ENCODE measurements at places on chromosomes 5 and 9.
A peak's percentile ranks its signal among the peaks of the same experiment; 100 is the strongest.

GRCh38 chr9:134127616-134128015, 8.3 kb upstream of the WDR5 start:
- no peak for DNase-seq

- DNase-seq: no peak
Observed at GRCh38 chr9:97405551-97405950, 6.3 kb upstream of the TDRD7 start.

DNA sequence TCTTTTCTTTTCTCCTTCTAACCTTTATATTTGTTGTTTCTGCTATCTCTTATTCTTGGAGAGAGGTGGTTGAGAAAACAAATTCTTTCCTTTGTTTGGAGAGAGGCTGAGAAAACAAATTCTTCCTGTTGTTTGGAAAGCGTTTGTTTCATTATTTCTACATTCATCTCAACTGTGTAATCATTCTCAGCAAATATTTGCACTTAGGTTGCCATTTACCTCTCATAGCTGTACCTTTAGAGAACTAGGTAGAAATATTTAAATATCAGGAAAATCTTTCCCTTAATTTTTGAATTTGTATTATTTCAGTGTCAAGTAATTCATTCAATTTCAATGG, 1824.4 kb upstream of the CDH9 start:
- no peak for DNase-seq

GRCh38 chr5:145854651-145855258, 18.1 kb downstream of the GRXCR2 start:
- peak; percentile 59 for DNase-seq

GRCh38 chr5:160382346-160382745, 11.9 kb upstream of the C1QTNF2 start:
- DNase-seq: no peak

GRCh38 chr9:33914887-33915628, 98.1 kb downstream of the UBE2R2 start:
- DNase-seq: no peak

GRCh38 chr9:71796100-71796767, 27.9 kb upstream of the CEMIP2 start:
- no peak for DNase-seq

GRCh38 chr5:137095597-137095996, 403.5 kb downstream of the SPOCK1 start:
- DNase-seq: no peak

- DNase-seq: peak; percentile 6
Observed at GRCh38 chr9:126326228-126327005, at the start of gene MVB12B. MVB12B (plus strand) TSS chr9:126326829; CDS start chr9:126326930, 101 bp downstream.

- no peak for DNase-seq
Observed at GRCh38 chr5:113245427-113246225, 189.2 kb downstream of the TSSK1B start.

DNA sequence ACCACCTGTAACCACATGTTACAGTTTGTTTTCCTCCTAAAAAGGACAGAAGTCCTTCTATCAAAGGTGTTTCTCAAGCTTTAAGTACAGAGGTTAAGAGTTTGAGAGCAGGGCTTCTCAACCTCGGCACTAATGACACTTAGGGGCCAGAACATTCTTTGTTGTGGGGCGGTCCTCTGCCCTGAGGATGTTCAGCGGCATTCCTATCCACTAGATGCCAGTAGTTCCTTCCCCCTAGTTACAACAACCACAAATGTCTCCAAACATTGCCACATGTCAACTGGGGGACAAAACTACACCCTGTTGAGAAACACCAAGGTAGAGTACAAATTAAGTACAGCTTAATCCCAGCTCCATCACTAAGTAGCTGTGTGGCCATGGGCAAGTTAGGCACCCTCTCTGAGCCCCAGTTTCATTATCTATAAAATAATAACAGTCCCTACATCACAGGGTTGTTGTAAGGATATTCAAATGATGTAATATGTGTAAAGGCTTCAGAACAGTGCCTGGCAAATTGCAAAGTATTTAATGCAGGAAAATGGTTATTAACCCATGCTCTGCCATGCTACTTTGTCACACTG, 44.6 kb downstream of the PIP5K1B start:
- no peak for DNase-seq

DNA sequence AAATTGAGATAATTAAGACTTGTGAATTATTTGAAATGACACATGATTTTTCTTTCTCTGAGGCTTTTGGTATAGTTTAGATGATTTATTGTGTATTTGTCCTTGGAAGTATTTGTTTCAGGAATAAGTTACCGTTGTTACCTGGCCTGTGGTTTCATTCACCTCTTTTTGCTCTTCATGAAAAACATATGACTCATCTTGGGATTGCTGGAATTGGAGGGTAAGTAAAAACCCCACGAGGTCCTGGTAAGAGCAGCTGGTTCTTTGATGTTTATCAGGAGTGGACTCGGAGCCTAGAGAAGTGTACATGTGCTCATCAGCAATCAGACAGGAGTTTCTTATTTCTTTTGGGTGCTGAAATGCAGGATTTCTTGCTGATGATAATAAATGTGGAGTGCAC, 275.3 kb downstream of the PSAT1 start:
- no peak for DNase-seq

DNA sequence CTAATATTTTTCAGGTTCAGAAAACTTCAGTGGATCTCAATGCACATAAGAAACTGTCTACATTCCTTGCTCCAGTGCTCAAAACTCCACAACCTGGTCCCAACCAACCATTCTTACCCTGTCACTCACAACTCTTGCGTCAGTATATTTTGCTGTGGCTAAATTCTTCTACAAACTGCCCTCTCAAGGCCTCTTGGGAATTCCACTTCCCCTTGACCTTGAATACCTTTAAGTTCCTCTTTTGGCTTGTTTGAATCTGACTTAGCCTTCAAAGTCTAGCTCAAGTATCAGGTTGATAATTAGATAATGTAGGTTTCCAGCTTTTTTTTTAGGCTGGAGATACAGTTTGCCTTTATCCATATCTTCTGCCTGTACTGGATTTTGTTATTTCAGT, 128.3 kb downstream of the SLF1 start:
- no peak for DNase-seq

GRCh38 chr5:37665889-37666288, 174.0 kb downstream of the GDNF start:
- DNase-seq: peak; percentile 43

GRCh38 chr5:57549566-57549965, 67.0 kb upstream of the ACTBL2 start:
- DNase-seq: no peak

DNA sequence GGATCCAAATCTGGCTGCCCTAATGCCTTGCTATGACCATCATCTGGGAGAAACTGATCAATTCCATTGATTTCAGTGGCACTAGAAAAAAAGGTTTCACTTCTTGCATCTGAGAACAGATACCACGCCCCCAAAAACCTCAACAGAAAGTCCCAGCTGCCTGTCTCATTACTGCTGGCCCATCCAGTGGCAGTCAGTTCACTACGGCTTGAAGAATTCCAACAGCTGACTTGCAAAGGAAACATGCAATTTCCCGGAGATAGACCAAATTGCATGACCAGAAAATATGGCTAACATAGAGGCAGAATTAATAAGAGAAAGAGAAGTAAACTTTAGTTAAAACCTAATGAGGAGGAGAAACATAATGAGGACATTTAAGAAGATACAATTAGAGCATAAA, 48.6 kb downstream of the UGCG start:
- peak; percentile 54 for DNase-seq

DNA sequence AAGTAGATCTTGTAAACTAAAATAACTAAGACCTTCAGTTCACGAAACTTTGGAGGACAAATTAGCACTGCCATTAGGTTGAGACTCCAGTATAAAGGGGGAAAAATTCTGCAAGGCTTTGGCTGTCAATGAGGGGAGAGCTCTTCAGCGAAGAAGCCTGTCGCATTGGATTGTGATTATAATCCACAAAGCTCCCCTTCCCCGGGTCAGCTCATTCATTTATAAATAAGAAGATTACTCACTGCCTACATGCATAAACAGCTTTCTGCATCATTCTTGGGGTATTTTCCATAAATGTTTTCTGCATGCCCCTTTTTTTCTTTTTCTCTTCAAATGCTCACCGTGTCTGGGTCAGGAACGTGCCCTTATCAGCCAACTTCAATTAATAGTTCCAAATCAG, 196.7 kb downstream of the EBF1 start:
- DNase-seq: no peak

- peak; percentile 62 for DNase-seq
Observed at GRCh38 chr5:41869151-41869723, 988 bp downstream of the OXCT1 start.

- no peak for DNase-seq
Observed at GRCh38 chr9:114981063-114981462, 50.7 kb upstream of the TNFSF8 start.

GRCh38 chr5:30069441-30070263, 1123.8 kb upstream of the CDH6 start:
- no peak for DNase-seq

GRCh38 chr5:151284392-151284967, 19.1 kb downstream of the SLC36A3 start:
- DNase-seq: no peak

DNA sequence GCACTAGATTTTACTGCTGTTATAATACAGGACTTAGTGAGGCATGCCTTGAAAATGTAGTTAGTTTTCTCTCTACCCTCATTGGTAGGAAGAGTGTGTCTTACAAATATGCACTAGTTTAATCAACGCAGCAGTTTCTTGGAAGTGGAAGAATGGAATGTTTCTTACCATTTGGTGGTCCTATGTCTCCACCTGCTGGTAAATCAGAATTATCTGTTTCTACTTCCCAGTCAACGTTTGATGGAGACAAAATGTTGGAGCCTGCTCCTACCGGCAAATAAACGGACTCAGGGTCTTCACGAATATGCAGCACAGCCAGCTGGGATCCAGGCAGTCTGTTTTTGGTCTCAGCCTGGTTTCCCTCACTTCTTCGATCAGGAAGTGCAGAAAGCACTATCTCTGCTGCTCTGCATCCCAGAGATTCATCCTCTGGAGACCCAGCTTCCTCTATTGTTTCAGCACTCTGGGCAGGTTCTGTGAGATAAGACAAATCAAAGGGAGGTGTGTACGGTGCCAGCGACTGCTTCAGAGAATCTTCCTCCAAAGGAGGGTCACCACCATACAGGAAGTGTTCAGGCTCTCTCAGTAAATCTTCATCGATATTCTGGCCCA, 59.5 kb upstream of the PCA3 start:
- DNase-seq: peak; percentile 91

DNA sequence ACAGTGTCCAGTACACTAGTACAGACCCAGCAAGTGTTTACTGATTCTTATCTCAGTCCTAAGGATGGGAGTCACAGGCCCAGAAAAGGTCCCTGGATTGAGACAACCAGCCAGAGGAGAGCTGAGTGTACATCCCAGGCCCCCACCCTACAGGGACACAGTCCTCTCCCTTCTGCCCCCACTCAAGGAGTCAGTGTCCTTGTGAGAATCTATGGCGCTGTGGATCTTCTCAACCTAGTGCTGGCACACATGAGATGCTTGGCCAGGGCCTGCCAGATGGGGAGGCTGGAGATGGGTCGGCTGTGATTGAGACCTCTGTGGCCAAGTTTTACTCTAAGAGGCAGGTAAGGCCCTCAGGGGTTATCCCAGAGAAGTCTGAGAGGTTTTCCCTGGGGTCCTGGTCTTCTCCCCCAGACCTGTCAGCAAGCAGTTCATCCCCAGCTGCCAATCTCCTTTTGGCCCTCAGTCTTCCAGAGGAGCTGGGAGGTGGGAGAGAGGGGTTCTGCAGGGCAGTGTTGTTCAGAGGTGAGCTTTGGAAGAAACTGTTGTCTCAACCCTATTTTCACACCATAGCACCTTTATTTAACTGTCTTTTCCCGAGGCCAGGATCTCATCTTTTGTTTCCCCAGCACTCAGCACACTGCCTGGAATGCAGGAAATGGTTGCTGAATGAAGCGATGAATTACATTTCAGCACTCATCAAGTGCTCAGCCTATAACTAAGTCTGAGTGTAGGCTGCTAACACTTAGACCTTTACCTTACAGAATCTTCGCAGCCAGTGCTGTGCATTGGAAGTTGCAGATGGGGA, 3.2 kb upstream of the NSD1 start:
- peak; percentile 73 for DNase-seq

- no peak for DNase-seq
Observed at GRCh38 chr5:65970481-65971367, 44.3 kb downstream of the ERBIN start.

DNA sequence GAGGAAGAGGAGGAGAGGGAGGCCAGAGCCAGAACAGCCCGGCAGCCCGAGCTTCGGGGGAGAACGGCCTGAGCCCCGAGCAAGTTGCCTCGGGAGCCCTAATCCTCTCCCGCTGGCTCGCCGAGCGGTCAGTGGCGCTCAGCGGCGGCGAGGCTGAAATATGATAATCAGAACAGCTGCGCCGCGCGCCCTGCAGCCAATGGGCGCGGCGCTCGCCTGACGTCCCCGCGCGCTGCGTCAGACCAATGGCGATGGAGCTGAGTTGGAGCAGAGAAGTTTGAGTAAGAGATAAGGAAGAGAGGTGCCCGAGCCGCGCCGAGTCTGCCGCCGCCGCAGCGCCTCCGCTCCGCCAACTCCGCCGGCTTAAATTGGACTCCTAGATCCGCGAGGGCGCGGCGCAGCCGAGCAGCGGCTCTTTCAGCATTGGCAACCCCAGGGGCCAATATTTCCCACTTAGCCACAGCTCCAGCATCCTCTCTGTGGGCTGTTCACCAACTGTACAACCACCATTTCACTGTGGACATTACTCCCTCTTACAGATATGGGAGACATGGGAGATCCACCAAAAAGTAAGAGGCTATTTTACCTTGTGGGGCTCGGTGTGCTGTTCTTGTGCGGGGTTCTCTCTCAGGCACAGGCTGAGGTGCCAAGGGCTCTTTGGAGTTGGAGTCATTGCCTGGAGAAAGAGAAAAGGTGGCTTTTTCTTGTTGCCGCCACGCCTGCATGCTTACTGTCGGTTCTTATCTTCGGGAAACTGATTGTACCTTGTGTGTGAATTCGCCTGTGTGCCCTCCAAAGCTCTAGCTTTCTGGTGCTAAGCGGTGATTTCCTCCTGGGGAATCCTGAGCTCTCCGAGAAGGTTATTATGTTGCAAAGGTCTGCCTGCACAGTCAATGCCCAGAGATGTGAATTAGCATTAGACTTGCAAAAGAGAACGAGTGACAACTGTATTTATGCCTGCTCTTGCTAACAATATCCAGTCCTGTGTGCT, at the start of gene ISL1:
Gene ISL1, plus strand, starts transcription at position 318 of the 991 bp plus-strand sequence. Its CDS starts 224 bp downstream, at position 542.
- DNase-seq: peak; percentile 99

- no peak for DNase-seq
Observed at GRCh38 chr5:90615355-90615754, 56.8 kb downstream of the ADGRV1 start.

DNA sequence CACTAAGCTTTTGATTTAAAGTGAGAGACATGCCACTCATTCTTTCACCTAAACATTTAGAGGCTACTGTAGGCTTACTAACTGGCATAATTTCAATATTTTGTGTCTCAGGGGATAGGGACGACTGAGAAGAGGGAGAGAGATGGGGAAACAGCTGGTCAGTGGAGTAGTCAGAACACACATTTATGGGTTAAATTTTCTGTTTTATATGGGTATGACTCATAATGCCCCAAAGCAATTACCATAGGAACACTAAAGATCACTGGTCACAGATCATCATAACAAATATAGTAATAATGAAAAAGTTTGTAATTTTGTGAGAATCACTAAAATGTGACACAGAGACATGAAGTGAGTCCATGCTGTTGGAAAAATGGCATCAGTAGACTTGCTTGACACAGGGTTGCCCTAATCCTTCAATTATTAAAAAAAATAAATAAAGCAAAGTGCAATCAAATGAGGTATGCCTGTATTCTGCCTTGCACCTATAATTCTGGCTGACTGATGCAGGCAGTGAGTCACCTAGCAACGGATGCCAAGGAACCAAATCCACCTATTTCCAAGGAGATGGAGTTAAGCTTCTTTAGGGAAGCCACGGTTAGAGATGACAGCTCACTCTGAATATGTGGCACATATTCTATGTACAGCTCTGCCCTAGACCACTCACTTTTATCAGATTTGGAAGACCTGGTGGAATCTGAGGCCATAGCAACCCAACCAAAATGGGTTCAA, 166.1 kb downstream of the MARCHF11 start:
- peak; percentile 25 for DNase-seq

Data from foreskin fibroblast (primary cell).